ENCODE measurements at places on chromosomes 1 and 21.
A peak's percentile ranks its signal among the peaks of the same experiment; 100 is the strongest.

DNA sequence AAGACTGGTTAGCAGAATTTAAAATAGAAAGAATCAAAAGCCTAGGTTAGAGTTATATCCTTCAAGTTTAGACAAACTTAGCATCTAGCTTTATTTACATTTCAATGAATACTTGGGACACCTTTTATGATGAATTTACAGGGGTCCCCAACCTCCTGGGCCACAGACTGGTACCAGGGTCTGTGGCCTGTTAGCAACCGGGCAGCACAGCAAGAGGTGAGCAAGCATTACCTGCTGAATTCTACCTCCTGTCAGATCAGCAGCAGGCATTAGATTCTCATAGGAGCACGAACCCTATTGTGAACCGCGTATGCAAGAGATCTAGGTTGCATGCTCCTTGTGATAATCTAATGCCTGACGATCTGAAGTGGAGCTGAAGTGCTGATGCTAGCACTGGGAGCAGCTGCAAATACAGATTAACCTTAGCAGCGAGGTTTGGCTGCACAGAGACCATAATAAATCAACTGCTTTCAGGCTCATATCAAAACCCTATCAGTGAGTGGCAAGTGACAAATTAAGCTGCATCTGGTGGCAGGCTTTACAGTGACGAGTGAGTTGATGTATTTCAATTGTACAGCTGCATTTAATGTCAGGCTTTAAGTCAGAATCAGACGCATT, 82.0 kb downstream of the UCHL5 start:
- no peak for DNase-seq

DNA sequence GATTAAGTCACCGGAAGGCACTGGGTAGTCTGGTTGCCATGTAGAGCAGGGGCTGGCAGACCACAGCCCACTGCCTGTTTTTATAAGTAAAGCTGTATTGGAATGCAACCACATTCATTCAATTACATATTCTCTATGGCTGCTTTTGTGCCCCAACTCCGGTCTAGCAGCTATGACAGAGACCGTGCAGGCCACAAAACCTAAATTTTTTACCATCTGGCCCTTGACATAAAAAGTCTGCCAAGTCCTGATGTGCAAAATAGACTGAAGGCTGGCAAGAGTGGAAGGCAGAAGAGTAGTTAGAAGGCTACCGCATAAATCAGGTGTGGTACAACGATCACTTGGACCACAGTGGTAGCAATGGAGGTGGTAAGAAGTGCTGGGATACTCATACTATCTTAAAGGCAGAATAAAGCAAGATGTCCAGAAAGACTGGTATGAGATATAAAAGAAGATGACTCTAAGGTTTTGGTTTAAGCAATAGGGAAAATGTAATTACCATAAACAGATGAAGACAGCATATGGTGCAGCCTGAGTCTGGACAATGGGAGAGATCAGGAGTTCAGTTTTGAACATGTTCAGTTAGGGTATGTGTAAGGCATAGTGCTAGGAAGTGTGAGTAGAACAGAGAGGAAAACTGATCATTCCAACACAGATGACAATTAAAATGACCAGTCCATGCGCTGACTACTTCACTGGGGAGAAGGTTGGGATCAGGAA, 37.2 kb downstream of the EGLN1 start:
- DNase-seq = no peak

- no peak for DNase-seq
Observed at GRCh38 chr1:19385869-19386591, 73.9 kb downstream of the SLC66A1 start.

DNA sequence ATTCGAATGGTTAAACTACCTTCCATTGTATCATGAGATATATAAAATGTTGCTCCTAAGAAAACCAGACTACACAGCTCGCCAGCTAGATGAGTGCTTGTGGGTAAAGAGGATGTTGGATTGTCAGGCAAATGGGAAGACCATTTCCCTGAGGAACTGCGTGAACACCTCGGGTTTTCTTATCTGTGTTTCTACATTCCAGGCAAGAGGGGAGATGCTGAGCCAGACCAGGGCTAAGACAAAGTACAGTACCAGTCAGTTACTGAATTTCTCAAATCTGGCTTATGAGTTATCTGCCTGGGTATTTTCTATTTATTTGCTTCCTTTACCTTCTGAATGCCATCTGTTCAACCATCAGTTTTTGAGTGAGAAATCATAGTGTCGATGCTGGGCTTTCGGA, 170.8 kb downstream of the PLA2G4A start:
- DNase-seq = no peak

DNA sequence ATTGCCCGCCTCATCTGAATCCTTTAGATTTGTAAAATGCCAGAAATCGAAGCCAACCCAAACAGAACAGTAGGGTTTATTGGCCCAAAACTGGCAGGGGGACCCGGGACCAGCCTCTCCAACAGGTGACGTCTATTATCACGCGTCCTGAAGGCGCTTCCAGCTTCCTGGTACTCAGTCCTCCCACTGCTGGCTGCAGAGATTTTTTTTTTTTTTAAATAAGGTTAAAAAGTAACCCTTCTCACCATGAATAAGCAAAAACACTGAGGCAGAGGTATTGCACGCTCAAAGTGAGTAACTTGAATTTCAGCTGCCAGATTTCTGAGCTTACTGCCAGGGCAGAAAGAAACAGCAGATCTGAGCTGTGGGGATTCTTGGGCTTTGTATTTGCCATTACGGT, 54.4 kb upstream of the GCLM start:
- no peak for DNase-seq

- no peak for DNase-seq
Observed at GRCh38 chr21:17270229-17270628, 242.6 kb upstream of the CXADR start.

DNA sequence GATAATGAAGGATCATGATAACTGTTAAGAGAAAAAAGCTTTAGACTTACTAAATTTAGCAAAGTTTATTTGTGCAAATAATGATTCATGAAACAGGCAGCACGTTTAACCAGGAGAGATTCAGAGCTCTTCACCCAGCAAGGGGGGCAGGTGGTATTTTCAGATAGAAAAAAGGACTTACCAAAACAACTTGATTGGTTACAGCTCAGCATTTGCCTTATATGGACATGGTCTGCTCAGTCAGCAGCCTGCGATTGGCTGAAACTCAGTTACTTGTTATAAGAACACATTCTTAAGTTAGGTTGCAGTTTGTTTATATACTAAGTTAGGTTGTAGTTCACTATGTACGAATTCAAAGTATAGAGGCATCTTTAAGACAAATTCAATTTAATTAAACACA, 165.6 kb downstream of the DUSP10 start:
- DNase-seq = no peak

GRCh38 chr1:23217421-23218115, at the start of gene HTR1D:
Gene HTR1D (minus strand): TSS chr1:23217502. CDS start chr1:23194219, 23,283 bp downstream.
- no peak for DNase-seq

DNA sequence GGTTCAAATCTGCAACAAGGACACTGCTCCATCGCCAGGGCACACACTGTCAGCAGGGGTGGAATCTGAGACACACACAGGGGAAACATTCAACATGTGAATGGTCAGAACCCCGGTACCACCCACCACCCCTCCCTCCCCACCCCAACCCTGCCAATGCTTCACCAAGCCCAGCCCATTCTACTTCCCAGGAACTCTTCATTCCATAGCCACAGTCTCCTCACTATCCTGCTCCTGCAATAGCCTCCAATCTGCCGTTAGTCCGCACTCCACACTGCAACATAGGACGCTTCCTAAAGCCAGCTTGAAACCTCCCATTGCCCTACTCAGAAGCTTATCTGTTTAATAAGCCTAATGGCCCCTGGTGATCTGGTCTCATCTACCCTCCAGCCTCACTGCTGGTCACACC, 7.5 kb upstream of the RAB3B start:
- no peak for DNase-seq

GRCh38 chr1:151210830-151211229, 12.5 kb downstream of the PIP5K1A start:
- DNase-seq = no peak

GRCh38 chr1:171817511-171818265, 23.6 kb upstream of the DNM3 start:
- no peak for DNase-seq

GRCh38 chr1:37811027-37811655, 3.1 kb upstream of the YRDC start:
- DNase-seq = peak; percentile 45

GRCh38 chr1:198708761-198709525, 70.1 kb downstream of the PTPRC start:
- no peak for DNase-seq

DNA sequence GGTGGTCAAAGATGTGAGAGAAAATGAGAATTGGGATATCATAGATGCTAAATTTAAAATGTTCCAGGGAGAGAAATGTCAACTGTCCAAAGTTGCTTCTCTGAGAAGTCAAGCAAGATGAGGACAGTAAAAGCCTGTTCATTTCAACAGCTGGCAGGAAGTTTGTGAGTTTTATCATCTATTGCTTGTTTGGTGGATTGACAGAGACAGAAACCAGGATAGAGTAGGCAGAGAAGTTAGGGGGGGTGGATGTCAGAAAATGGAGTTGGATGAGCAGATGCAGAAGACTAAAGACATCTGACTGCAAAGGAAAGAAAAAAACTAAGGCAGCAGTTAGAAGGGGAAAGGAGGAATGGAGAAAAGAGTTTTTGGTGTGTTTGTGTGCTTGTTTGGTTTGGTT, 78.4 kb downstream of the AK5 start:
- DNase-seq = no peak

GRCh38 chr1:226679262-226679661, 59.8 kb downstream of the ITPKB start:
- no peak for DNase-seq

DNA sequence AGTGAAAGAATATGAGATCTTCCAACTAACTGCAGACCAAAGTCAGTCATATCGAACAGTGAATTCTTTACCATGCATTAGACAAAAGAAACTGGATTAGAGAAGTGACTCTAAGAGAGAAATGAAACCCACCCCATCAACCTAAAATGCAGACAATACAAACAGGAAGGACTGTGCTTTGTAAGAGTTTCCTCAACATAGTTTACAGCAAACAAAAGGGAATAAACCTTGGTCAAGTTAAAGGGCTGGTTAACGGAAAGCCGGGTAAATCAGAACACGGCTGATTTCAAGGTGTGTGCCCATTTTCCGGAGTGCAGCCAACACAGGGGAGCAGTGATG, 39.2 kb downstream of the SIPA1L2 start:
- no peak for DNase-seq

GRCh38 chr1:161173711-161174110, 3.6 kb downstream of the B4GALT3 start:
- DNase-seq = no peak
